ENCODE measurements at places on chromosomes 2 and 18.

DNA sequence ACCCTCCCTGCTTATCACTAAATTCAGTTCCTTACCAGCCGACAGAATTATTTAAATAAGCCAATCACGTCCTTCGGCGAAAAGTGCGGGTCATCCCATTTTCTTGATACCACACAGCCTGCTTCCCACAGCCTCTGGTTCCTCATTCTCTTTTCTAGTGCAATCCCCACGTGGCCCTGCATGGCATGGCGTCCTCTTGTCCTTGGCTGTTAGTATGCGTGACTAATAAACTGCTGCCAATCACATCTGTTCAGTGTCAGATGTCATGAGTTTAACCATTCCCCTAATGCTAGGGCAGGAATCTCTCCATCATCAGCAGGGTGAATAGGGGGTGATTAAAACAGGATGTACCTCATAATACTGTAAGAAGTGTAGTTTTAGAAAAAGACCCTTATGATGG, 62.8 kb upstream of the TSPYL6 start:
- DNase-seq = no peak

- no peak for DNase-seq
Measured at GRCh38 chr18:10514601-10515000, 11.2 kb upstream of the NAPG start.

DNA sequence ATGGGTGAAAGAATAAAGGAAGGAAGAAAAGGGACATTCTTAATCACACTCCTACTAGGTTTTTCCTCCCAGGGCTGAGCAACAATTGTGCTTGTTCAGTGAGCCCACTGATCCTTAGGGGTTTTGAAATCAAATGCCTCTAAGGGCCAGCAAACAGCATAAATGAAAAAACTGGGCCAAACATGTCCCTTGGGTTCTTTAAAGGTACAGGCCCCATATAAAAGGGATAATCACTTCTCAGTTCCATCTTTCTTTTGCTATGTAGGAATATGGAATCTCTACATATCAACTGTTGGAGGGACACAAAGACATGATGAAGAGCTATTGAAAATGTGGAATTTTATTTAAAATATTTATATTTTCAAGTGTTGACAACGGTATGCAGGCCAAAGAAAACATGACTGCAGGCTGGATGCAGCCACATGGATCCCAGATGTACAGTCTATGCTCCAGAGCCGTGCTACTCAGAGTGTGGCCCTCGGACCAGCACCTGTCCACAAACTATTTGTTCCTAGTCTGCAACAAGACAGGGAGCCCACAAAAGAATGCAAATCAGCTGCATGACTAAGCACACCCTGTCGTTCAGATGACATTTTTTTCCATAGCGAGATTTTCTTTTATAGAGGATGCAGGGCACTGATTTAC, 110.0 kb downstream of the CDH20 start:
- DNase-seq = no peak

- no peak for DNase-seq
Measured at GRCh38 chr2:20303966-20304365, 46.7 kb downstream of the PUM2 start.

GRCh38 chr2:28351621-28352020, 41.0 kb upstream of the FOSL2 start:
- DNase-seq = no peak

GRCh38 chr18:73812423-73812822, 335.2 kb downstream of the FBXO15 start:
- no peak for DNase-seq

DNA sequence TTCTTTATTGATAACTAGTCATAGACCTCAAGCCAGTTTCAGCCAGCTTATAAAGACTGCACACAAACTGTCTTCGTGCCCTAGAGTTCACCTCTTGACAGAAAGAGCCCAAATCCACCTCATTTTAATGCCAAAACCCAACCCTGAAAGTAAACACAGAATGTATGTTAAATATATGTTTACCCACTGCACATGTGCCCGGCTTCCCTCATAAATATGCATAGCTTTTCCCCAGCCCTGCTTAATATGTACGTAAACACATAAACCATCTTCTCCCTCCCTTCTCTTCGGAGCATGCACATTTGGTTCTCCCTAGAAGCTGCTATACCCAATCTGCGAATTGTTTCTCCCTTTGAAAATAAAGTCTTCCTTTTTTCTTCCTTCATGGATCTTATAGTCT, 73.9 kb upstream of the XIRP2 start:
- DNase-seq = no peak

GRCh38 chr2:73822276-73822675, 6.5 kb upstream of the STAMBP start:
- DNase-seq = no peak

DNA sequence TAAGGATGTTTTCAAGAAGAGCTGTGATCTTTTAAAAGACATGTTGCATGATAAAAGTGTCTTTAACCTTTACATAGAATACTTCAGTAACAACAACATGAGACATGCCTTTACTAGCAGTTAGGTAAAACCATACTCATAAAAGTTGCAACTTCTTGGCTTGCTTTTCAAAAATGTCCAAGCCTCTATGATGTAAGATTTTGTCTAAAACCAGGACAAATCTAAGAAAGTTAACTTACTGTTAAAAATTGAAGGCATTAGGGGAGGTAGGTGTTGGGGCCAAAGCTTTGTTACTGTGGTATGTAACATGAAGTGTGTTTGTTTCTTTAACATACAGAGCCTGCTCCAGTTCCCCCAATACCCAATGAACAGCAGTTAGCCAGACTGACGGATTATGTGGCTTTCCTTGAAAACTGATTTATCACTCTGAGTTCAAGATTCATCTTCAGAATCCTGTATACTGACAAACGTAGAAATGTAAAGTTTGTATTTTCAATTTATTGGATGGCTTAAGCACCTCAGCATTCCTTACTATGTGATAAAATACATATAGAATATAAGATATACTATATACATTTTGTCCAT, 11.7 kb downstream of the COPS8 start:
- no peak for DNase-seq

GRCh38 chr18:9594823-9595596, 19.3 kb downstream of the PPP4R1 start:
- DNase-seq = no peak

DNA sequence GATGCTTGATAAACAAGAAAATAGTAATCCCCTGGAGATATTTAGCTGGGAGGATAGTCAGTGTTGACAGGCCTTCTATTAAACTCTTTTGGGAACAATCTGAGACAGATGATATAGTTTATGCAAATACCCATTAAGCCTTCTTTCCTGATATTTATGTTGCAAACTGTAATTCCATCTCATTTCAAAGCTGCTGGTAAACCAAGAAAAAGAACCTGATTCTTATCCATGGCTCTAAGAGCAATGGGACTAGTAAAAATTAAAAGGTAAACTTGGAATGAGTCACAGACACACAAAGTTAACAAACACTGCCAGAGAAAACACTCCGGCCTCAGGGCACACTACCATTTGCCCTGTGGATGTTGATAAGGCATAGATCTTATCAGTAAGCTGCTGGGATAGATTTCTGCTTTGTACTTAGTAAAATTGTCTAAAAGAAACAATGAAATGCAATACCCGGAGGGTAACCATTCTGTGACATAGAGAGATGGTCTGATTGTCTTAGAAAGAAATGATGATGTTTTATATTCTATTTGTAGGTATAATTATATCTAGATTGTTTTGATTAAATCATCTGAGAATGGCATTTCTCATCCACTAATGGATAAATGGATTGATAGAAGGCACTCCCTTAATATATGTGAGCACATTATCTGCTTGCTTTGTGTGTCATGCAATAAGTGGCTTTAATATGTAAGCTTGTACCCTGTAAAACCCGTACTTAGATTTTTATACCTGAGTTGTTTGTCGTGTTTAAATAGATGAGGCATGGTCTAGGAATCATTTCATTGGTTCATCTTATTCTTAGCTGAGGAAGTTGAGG, 13.2 kb downstream of the GALR1 start:
- DNase-seq = no peak

GRCh38 chr18:37424507-37424906, 141.1 kb downstream of the CELF4 start:
- no peak for DNase-seq

DNA sequence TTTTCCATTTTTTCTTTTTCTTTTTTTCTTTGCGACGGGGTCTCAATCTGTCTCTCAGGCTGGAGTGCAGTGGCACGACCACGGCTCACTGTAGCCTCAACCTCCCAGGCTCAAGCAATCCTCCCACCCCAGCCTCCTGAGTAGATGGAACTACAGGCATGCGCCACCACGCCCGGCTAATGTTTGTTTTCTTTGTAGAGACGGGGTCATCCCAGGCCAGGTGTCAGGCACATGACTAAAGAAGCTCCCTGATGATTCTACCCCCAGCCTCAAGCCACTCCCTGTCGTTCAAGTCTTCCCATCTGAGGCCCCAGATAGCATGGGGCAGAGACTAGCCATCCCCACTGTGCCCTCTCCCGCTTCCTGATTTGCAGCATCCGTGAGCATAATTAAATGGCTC, 9.8 kb upstream of the FZD5 start:
- no peak for DNase-seq

DNA sequence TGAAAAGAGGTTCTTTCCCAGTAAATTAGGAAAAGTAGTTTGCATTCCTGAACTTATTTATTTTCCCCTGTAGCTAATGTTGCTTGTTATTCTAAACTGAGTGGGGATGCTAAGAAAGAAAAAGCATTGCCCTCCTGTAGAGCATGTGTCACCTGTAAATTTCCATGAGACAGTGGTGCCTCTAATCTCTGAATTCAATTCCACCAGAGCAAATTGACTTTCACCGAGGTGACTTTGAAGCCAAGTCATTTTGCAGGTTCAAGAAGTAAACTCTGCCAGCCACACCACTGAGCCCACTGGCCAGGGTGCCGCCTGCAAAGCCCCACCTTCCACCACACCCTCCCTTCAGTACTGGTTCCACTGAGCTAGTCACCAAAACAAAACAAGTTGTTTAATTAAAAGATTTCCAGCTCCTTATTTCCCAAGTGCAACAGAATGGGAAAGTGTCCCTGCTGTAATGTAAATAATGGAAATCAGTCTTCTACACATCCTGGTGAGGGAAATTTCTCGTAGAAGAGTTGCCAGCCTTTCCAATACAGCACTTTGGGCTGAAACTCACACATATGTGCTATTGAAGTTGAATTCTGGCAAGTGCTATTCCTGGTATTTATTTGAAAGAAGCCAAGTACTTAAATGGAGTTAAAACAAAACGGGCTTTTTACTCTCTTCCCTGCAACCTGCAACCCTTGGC, 254.8 kb downstream of the RNF152 start:
- no peak for DNase-seq

GRCh38 chr2:14632133-14632936, at the start of gene LRATD1:
Gene LRATD1 (plus strand): TSS chr2:14632717. CDS start chr2:14633980, 1,263 bp downstream.
- DNase-seq = no peak

- no peak for DNase-seq
Measured at GRCh38 chr2:64637000-64637635, 16.6 kb downstream of the SERTAD2 start.

DNA sequence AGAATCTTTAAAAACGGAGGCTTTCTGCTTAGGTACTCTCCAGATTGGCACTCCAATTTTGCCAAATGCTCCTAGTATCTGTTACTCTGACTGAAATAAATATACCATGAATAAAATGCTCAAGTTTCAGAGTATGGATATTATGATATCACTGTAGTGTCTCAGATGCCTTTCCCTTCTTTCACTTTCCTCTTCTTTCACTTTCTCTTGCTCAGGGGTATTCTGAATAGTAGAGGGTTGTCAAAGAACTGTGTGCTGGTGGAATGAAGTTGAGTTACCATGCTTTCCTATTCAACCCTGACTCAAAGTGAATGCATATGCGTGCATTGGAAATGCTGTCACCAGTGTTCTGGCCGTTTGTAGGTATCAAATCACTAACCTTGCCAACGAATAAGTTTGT, 1015.2 kb upstream of the FANCL start:
- no peak for DNase-seq

- DNase-seq = no peak
Measured at GRCh38 chr2:26516246-26516645, 38.3 kb upstream of the OTOF start.

DNA sequence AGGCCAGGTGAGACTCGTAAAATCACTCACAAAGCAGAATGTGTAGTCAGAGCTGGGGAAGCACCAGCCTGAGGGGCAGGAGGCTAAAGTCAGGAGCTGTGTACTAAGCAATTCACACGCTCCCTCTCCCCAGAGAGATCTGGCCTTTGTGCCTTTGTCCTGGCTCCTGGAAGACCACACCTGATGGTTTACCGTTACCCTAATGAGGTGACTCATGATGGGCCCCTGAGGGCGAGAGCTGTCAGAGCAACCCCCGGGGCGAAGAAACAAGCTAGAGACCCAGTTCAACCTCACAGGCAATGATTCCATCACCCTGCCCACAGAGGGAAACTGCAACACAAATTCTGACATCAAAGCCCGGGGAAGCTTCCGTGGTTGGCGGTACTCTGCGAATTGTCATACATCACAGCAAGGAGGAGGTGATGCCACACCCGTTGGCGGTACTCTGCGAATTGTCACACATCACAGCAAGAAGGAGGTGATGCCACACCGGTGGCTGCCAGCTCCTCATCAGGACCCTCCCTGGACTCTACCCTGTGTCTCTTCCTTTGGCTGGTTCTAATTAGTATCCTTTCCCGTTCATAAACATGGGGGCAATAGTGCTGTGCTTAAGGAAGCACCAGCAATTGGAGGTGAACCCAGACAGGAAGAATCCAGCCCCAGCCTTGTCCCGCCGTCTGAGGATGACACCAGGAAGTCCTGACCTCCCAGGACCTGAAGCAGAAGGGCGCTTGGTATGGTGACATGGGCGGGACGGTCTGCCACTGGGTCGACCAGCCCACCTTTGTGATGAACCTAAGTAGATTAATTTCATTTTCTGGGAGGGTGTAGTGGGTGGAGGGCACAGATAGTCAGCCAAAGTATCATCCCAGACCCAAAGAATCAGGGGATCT, 30.5 kb downstream of the B3GNT7 start:
- no peak for DNase-seq

- DNase-seq = peak; percentile 58
Measured at GRCh38 chr18:74116633-74117554, 30.7 kb downstream of the FBXO15 start.

- no peak for DNase-seq
Measured at GRCh38 chr2:20146401-20146800, 78.5 kb downstream of the SDC1 start.
